ENCODE measurements at places on chromosomes 4 and X. TPM values are rescaled to one million over a fixed set of nuclear protein-coding genes. Genes with fewer than 3 reads are reported as not detected.

AKAP17A gene
- total RNA-seq, result 141 TPM

- DNase-seq, result no peak
Observed at GRCh38 chr4:58225460-58225859, 1115.3 kb upstream of the IGFBP7 start.

TLL1 gene
- 4.4 TPM for total RNA-seq

PPP1R2C gene
- not detected for total RNA-seq

GRCh38 chrX:130393451-130394074 lies 8.1 kb upstream of the GPR119 start:
- peak; percentile 56 for DNase-seq

- no peak for DNase-seq
Observed at GRCh38 chr4:102598762-102599374, 97.7 kb downstream of the NFKB1 start.

- DNase-seq, result no peak
Observed at GRCh38 chrX:51853251-51853650, 40.2 kb upstream of the MAGED1 start.

DNA sequence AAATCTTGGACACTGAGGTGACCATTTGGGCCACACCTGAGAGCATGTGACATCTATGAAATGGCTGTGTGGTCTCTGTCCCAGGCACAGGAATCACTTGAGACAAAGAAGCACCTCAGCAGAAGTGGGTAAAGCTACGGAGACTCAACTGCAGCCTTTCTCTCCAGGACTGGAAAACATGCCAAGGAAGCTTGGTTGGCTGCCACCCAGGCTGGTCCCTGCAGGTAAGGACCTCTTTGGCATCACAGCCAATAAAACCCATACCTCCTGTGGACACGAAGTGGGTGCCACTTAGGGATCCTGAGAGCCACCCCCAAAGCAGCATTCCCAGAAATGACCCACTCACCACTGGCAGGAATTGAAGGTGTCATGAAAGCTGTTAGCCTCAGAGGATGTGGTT lies 74.6 kb downstream of the LEF1 start:
- no peak for DNase-seq

GRCh38 chr4:98605216-98605615 lies 53.2 kb downstream of the TSPAN5 start:
- DNase-seq, result no peak

DNA sequence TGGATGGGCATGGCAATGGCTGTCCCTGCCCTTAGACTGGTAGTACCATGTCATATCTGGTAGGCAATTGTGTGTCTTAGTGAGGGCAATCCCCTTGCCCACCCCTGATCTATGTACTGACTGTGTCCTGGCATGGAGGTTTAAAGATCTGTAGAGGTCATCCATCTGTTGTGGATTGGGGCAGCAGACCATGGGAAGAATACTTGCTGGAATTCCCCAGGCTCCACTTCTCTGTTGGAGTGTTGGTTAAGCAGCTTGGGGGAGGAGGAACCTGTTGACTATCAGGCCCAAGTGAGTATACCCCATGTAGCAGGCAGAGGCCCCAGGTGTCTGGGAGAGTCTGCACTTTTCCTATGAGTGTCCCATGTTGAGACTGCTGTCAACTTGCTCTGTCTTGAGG lies 246.7 kb upstream of the DIPK2B start:
- no peak for DNase-seq

DNA sequence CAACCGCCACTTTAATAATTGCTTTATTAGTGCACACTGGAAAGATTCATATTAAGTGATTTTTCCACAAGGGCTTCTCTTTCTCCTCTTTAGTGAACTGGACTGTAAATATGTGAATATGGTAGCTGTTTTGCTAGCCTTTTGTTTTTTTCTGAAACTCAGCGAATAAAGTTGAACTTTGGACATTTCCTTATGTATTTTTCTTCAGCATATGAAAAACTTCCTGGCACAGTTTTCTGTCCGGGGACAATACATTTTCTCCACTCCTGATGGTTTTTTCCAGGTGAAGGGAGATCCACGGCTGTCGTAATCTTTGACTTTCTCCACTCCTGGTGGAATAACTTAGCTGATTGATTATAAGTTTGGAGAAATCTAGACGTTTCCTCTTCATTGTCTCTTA lies 457.4 kb upstream of the FAT1 start:
- no peak for DNase-seq

GRCh38 chrX:9440116-9440844 lies 24.6 kb upstream of the TBL1X start:
- DNase-seq, result no peak

Measured in stomach (tissue), 19 donors.